ENCODE measurements at places on chromosomes 7 and 10. TPM values are rescaled to one million over a fixed set of nuclear protein-coding genes. Genes with fewer than 3 reads are reported as not detected.

Gene SLC25A40
- 5.4 TPM for total RNA-seq

Gene LRRN3
- 0.02 TPM for total RNA-seq

Gene SCIN
- 0.31 TPM for total RNA-seq

Gene LRIT1
- not detected for total RNA-seq

Gene RAMP3
- total RNA-seq: not detected

Gene HACD1
- 52.7 TPM for total RNA-seq

Gene SFRP5
- 3.3 TPM for total RNA-seq

Gene HOXA3
- 6.2 TPM for total RNA-seq

Gene CHST15
- 6.3 TPM for total RNA-seq

Gene AGR3
- total RNA-seq: not detected

Gene NHLRC2
- total RNA-seq: 7.5 TPM

Gene CPA2
- 0.15 TPM for total RNA-seq

Gene SLC18A3
- total RNA-seq: not detected

Gene TFR2
- total RNA-seq: 2.2 TPM

Gene PRRT4
- total RNA-seq: 0.26 TPM

Gene AKR1C8
- 0.07 TPM for total RNA-seq

Gene SOSTDC1
- total RNA-seq: not detected

Gene DEPP1
- 3.2 TPM for total RNA-seq

Gene GPC2
- total RNA-seq: 0.39 TPM

Gene ABCB4
- total RNA-seq: 0.02 TPM

Gene CCDC172
- not detected for total RNA-seq

Gene ADCYAP1R1
- 0.03 TPM for total RNA-seq

Gene MYH16
- 0.25 TPM for total RNA-seq

Gene PALS2
- total RNA-seq: 19.3 TPM

Gene LLCFC1
- not detected for total RNA-seq

Gene HOXA9
- 0.39 TPM for total RNA-seq

Gene KIF11
- 44.4 TPM for total RNA-seq

Gene GALNT17
- not detected for total RNA-seq

Gene ASB4
- total RNA-seq: 0.19 TPM

Gene AIFM2
- 33.7 TPM for total RNA-seq

Gene TMEM270
- 0.21 TPM for total RNA-seq

Gene ITIH5
- 0.14 TPM for total RNA-seq

Gene KCNH2
- 5.7 TPM for total RNA-seq

Gene SORCS3
- total RNA-seq: not detected

Gene NUTM2A
- 0.08 TPM for total RNA-seq

Gene TAS2R5
- 0.50 TPM for total RNA-seq

Gene SPAG6
- total RNA-seq: not detected

Gene PRSS37
- total RNA-seq: not detected

Gene PDE6C
- not detected for total RNA-seq

Gene CPXM2
- not detected for total RNA-seq

Gene NKX2-3
- not detected for total RNA-seq

Gene PPP1R17
- total RNA-seq: not detected

Gene NYAP1
- total RNA-seq: 6.4 TPM

Gene ANKRD7
- 0.30 TPM for total RNA-seq

Gene TMEM184A
- 8.8 TPM for total RNA-seq

Gene JAZF1
- 4.4 TPM for total RNA-seq

Gene KLF14
- total RNA-seq: 0.02 TPM

Gene PPP1R9A
- 4.4 TPM for total RNA-seq

Gene CYP3A7
- not detected for total RNA-seq

Gene MCMBP
- 91.7 TPM for total RNA-seq

Gene CNPY1
- total RNA-seq: not detected

Gene MINPP1
- total RNA-seq: 27.1 TPM

Gene ANKRD2
- total RNA-seq: 7.4 TPM
